ENCODE measurements at places on chromosomes 2 and 18. TPM values are rescaled to one million over a fixed set of nuclear protein-coding genes. Genes with fewer than 3 reads are reported as not detected.

DNA sequence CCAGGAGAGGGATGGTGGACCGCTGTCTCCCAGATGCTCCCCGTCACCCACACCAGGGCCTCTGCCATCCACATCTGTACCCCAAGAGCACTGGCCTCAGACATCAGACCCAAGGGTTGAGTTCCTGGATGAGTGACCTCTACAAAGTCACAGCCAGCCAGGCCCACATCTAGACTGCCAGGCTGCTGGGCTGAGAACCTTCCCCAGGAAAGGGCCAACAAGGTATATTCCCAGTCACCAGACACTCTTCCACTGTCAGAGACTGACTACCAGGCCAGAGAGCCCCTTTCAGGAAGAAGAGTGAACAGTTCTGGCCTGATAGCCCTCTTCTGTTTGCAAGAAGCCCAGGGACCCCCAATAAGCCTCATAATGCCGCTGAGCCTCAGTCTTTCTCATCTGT lies 44.3 kb downstream of the C1QL2 start:
- DNase-seq = no peak

- no peak for DNase-seq
Observed at GRCh38 chr18:37544217-37544616, 21.4 kb downstream of the CELF4 start.

DNA sequence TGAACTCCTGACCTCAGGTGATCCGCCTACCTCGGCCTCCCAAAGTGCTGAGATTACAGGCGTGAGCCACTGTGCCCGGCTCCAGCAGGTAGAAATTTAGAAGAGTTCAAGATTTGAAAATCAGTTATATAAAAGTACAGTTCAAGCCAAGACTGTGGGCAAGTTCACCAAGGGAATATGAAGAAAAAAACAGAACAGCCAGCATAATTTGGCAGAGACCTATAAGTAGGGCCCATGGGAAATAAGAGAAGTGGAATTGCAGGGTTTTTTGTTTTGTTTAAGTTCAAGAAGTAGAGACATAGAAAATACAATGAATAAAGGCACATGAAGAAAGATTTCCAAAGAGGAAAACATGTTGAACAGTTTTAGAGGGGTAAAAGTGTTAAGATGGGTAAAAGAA lies 57.9 kb downstream of the BAZ2B start:
- DNase-seq = no peak

GRCh38 chr2:61713457-61713856 lies 140.4 kb downstream of the FAM161A start:
- no peak for DNase-seq

- no peak for DNase-seq
Observed at GRCh38 chr18:21391074-21391673, 149.1 kb downstream of the GREB1L start.

Gene NDUFV2
- 90.5 TPM for total RNA-seq

DNA sequence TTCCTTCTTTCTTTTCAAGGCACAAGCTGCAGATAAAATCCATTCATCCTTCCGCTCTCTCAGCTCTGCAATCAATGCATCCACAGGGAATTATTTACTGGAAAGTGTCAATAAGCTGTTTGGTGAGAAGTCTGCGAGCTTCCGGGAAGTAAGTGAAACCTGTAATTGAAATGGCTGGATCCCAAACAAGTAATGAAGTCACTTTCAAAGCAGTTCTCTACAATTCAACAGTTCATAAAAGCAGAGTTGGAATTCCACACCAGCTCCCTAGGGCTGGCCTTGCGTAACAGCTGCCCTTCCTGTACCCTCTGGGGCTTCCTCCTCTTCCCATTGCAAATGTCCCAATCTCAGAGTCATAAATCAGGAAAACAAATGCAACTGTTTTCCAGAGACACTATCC lies 9.6 kb downstream of the SERPINB2 start:
- no peak for DNase-seq

DNA sequence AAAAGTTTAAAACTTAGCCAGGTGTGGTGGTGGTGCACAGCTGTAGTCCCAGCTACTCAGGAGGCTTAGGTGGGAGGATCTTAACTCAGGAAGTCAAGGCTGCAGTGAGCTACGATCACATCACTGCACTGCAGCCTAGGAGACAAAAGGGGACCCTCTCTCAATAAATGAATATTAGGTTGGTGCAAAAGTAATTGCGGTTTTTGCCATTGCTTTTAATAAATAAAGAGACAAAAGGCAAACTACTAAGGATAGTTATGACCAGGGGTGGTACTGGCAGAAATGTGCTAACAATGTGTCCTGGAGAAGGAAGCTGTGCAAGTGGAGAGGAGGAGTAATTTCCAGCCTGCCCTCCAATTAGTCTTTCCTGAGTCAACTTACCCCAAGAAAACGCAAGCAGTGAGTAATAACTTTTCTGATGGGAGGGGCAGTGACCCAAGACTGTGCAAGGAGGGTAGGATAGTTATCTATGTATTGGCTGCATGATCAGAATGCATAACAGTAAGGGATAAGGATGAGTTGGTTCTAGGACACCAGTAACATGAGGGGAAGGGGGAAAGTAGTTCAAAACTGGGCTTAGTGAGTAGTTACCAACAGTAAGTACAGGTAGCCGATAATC lies 1.5 kb downstream of the EXOC6B start:
- no peak for DNase-seq

DNA sequence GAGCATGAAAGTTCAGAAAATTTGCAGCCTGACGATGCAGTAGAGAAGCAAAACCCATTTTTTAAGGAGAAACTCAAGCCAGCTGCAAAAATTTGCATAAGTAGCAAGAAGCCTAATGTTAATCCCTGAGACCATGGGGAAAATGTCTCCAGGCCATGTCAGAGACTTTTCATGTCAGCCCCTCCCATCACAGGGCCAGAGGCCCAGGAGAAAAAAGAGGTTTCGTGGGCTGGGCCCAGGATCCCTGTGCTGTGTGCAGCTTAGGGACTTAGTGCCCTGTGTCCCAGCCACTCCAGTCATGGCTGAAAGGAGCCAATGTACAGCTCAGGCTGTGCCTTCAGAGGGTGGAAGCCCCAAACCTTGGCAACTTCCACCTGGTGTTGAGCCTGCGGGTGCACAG lies 533.0 kb downstream of the THSD7B start:
- DNase-seq = no peak

DNA sequence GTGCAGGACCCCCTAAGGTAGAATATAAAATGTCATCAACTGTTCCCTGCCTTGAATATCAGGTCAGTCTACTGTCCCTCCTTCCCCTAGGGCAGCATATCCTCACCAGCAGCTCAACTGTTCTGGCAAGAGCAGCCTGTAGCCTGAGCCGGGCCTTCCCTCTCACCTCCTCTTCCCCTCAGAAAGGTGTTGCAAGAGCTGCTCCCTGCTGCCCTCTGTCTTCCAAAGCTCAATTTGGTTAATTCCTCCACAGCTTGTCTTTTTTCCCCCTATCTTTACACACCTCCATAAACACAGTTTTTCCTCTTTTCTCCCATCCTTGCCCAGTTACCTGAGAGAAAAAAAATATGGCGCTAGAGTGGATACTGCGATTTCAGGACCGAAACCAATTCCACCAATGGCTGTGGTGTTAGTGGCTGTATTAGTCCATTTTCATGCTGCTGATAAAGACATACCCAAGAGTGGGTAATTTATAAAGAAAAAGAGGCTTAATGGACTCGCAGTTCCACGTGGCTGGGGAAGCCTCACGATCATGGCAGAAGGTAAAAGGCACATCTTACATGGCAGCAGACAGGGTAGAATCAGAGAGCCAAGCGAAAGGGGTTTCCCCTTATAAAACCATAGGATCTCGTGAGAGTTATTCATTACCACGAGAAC lies 184.7 kb downstream of the MREG start:
- no peak for DNase-seq

Gene SCN3A
- not detected for total RNA-seq

- no peak for DNase-seq
Observed at GRCh38 chr2:200523158-200523557, 2.8 kb upstream of the SGO2 start.

Gene REG1B
- total RNA-seq = not detected

DNA sequence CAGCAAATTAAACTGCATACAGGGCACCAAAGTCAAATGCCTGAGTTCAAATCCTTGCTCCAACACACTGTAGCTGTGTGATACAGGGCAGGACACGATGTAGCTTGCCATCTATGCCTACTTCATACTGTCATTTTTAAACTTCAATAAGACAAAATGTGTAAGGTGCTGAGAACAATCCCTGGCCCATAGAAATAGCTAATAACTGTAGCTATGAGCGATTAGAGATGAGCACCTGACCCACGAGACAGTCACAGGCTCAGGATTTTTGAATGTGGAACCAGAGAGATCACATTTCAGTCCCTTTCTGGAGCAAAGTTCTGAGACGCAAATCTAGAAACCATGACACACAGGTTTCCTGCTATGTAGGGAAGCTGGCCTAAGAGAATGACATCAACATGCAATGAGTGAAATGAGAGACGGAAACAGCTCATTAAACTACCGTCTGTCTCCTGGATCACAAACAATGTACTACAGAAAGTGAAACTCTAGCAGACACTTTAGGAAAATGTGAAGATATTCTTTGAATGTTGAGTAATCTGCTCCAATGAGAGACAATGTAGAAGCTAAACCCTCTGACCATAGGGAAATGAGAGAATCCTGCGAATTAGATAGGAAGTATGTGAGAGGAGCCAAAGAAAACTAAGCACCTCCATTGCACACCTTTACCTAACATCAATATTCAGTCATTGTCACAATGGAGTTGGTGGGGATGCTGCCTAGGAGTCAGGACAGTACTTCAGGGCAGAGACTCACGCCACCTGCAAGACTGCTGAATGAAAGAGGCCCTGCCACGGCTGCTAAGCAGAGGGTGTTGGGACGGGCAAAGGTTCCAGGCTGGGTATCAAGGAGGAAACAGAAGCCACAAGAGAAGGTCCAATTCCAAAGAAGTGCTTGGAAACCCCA lies 25.5 kb downstream of the B4GALT6 start:
- no peak for DNase-seq

DNA sequence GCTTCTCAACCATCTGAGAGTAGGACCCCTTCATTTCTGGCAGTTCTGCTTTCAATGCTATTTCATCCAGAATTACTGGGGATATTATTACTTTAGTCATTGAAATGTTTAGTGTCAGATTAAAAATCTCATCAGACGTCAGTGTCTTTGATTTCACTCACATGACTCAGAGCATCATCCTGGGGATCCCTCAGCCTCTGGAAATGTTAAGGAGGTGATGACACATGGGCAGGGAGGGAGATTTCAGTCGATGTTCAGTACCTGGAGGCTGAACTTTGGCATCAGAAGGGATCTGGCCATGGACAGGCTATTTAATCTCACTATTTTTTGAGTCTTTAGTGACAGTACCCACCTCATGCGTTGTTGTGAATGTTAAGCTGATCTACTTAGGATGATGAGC lies 39.1 kb downstream of the OSBPL6 start:
- DNase-seq = no peak

GRCh38 chr2:10222-10875 lies 36.0 kb downstream of the FAM110C start:
- DNase-seq = no peak

DNA sequence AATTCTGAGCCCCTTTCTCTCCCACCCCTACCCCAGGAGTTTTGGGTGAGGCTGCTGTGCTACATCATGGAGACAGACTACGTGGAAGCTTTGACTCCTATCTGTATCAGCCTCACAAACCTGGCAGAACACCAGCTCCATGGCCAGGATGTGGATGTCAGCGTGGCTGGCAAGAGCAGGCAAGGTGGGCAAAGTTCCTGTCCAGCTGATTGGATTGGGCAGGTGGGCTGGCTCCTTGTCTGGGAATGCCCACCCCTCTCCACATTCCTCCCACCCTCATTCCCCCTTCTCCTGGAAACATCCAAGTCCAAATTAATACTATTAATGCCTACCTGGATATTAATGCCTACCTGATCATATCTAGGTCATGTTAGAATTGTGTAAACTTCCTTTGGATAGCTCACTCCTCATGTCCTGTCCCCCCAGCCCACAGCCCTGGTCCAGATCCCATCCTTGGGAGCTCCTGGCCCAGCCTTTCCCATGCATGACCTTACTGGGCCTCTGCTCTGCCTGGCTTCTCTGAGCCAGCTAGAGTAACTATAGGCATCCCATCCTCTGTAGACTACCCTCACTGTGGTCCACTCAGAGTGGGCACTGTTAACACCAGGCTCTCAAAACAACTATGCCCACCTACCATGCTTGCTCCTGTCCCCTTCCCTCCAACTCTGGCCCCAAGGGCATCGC lies 24.1 kb downstream of the MROH2A start:
- DNase-seq = no peak

- DNase-seq = no peak
Observed at GRCh38 chr2:25339791-25340180, 1.9 kb downstream of the DNMT3A start.

DNA sequence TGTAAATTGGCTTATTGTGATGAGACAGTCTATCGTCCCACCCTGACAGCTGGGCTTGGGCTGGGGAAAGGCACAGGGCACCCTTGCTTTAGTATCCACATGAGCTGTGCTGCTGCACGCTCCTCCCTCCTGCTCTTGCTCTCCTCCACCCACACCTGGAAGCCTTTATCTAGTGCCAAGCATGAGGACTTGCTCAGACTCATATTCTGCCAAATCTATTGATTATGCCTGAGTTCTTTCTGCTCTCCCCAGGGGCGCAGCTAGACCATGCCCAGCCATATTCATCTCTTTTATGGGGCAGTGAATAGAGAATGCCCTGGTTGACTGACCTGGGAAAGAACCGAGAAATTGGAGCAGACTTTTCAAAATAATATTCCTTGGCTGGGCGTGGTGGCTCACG lies 29.0 kb upstream of the DPYSL5 start:
- DNase-seq = no peak

DNA sequence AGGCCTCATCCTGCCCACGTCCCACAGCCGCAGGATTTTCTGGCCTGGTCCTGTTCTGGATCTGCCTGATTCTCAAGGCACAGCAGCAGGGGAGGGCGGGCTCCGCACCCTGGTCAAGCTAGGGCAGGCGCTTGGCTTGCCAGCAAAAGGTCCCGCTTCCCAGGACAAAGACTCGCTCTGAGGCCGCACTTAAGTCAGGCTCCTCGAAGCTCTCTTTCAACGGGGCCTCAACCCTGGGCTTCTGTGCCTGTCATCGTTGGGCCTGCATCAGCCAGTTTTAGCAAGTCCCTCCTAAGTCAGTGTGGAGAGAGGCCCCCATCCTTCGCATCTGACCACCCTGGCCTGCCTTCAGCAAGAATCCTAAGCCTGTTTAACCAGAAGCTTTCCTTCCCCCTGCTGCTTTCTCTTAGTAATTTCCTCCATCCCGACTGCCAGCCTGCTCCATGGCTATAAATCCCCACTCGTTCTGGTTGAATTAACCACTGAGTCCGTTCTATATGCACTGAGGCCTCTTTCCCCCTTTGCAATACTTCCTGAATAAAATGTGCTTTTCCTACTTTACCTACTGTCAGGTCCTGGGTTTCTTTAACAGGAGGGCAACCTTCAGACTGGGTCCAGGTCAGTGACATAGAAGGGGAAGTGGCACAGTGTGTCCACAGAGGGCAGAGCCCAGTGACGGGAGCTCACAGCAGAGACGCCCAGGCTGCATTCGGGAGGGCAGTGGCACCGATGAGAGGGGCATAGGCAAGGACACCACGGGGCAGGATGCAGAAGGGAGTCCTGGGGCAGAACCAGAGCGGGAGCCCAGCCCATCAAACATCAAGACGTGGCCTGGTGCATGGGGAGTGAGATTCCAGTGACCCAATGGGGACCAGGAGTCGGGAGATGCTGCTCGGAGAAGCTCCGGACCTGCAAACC lies 62.7 kb downstream of the SP110 start:
- DNase-seq = no peak
